ENCODE measurements at places on chromosomes 4 and X.

GRCh38 chr4:48254381-48255071, 15.1 kb downstream of the TEC start:
- DNase-seq = no peak

GRCh38 chr4:164926301-164926700, 49.3 kb downstream of the APELA start:
- no peak for DNase-seq

DNA sequence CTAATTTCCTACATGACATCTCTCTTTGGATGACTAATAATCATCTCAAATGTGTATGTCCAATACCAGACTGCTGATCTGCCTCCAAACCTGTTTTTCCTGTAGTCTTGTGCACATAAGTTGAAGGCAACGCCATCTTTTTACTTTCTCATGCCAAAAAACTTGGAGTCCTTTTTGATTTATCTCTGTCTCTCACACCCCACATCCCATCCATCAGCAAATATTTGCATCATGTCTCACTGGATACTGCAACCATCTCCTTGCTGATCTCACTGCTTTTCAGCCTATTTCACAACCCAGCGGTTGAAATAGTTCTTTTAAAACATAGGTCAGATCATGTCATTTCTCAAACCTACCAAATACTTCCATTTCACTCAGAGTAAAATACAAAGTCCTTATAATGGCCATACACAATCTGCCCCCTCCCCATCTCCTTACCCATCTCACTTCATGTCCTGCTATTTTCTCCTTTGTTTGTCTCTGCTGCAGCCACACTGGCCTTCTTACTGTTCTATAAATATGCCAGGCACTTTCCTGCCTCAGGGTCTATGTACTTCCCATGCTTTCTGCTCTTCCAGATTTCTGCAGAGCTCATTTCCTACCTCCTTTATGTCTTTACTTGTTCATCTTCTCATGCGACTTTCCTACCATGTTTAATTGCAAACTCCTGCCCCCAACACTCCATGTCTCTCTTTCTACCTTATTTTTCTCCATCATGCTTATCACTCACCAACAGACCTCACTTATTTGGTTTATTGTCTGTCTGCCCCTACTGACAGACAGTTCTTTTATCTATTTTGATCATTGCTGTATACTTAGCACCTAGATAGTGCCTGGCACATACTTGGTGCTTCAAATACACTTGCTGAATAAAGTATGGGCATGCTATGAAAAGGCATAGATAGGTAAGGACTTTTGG, 98.8 kb downstream of the ANXA3 start:
- DNase-seq = no peak

DNA sequence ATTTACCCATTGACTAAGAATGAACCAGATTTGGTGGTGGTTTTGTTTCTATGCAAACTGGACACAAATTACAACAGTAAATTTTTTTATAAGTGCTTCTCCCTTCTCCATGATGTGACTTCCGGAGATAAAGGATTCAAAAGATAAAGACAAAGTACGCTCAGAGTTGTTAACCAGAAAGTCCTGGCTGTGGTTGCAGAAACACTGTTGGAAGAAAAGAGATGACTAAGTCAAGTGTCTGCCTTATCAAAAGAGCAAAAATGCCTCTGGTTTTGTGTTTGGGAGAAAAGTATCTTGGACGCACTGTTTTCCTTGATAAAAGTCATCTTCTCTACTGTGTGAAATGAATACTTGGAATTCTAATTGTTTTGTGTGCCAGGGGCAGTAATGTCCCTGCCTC, 213.4 kb downstream of the GC start:
- DNase-seq = no peak

- peak; percentile 77 for DNase-seq
Observed at GRCh38 chr4:184417802-184418511, 56.4 kb downstream of the IRF2 start.

DNA sequence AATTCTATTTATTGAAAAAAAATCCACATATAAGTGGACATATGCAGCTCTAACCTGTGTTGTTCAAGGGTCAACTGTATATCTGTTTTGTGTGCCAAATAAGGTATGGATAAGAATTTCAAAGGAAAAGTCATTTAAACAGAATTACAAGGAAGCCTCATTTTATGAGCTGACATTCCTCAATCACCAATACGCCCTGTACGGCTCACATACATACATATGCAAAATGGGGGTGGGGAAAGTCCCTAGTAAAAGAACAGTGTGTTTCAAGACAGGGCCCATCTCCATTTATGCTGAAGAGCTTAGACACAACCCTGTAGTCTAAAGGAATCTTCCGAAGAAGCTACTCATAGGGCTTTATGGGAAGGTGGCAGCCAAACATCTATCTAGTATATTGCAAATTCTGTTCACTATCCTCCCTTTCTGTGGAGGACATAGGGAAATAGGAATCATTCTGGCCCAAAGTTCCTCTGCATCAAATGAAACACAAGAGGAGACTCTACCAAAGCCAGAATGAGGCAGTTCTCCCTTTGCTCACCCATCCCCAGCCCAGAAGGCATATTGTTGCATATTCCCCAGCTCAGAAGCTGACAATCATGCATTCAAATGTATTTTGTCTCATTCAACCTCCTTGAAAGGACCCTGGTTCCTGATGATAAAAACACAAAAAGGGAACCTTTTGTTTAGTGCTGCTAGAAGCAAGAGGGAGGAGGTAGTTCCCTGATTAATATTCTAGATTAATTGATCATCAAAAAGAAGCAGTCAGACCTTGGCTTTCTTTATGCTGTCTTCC, 13.7 kb upstream of the ZBTB33 start:
- DNase-seq = no peak

- no peak for DNase-seq
Observed at GRCh38 chr4:15413623-15414019, 14.2 kb upstream of the C1QTNF7 start.

- no peak for DNase-seq
Observed at GRCh38 chr4:76987153-76987591, 37.6 kb downstream of the SEPTIN11 start.

- DNase-seq = no peak
Observed at GRCh38 chrX:38275615-38276014, 51.7 kb downstream of the RPGR start.

DNA sequence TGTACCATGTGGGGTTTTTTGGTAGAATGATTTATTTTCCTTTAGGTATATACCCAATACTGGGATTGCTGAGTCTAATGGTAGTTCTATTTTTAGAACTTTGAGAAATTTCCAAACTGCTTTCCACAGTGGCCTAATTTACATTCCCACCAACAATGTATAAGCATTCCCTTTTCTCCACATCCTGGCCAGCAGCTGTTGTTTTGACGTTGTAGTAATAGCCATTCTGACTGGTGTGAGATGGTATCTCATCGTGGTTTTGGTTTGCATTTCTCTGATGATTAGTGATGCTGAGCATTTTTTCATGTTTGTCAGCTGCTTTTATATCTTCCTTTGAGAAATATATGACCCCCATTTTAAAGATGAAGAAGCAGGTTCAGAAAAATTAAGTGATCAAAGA, 153.7 kb downstream of the CBR4 start:
- DNase-seq = no peak

- no peak for DNase-seq
Observed at GRCh38 chrX:15680401-15680800, 15.8 kb upstream of the CLTRN start.

DNA sequence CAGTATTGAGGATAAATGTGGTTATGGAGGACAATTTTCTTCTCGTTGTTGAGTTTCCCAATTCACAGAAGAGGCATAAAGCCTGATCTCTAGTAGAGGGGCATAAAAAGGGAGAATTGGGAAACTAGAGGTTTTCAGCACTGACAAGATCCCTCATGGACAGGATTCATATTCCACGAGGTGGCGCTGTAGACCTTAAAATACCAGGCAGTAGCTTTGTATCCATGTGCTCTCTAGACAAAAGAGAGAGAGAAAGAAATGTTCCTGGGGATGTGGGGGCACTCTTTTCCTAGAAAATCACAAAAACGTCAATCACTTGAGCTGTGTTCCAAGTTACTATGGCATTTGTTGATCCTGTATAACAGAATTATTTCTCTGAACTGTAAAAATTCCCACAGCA, 128.3 kb downstream of the MAGEE1 start:
- no peak for DNase-seq

DNA sequence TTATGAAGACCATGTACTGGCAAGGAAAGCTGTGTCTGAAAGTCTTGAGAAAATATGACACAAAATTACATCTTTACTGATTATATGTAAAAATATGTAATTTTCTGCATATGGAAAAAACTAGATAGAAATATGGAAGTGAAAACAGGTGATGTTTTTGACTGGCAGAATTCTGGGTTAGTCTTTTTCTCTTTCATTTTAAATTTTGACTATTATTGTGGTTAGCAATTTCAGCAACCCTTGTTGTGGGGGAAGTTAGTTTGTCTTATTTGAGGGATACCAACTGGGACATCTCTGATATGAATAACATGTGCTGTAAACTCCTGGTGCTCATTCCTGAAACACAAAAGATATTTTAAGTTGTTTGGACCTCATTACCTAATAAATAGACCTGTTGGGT, 49.9 kb upstream of the CPEB2 start:
- no peak for DNase-seq

DNA sequence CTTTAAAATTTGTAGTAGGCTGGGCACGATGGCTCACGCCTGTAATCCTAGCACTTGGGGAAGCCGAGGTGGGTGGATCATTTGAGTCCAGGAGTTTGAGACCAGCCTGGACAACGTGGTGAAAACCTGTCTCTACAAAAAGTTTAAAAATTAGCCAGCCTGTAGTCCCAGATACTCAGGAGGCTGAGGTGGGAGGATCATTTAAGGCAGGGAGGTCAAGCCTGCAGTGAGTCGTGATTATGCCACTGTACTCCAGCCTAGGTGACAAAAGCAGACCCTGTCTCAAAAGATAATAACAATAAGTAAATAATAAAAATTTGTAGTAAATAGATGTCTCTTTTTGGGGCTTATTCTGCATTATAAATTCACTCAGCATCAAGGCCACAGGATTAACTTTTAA, 118.5 kb downstream of the IRF2 start:
- DNase-seq = no peak

DNA sequence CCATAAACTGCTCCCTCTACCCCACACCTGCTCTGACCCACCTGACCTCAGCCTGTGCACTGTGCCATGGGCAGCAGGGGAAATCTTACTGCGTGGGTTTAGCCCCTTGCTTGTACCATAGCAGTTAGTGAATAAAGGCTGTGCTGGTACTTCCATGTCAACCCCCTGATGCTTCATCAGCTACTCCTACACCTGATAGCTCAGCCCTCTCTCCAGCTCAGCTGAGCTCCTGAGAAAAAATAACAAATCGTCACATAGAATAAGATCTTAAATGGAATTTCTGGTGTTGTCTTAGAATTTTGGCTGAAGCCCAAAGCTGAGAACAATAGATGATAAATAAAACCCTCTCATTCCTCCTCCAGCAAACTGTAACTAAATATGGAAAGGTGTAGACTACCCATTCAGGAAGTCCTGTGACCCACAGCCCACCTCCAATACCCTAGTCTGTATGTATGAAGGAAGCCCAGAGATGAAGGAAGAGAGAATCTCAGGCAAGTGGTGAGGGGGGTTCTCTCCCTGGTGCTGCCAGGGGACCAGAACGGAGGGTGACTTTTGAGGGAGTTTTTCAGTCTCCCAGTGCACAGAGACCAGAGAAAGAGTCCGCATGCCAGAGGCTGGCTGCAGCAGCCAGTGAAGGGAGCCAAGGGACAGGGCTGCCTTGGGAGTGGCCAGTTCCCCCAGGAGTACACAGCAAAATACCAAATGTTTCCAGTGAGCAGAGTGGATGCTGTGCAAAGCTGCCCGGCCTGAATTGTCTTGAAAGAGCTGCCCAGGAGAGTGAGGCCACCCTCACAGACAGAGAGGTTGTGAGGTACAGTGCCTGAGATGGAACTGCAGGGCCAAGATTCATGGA, 227.3 kb downstream of the QDPR start:
- DNase-seq = no peak

DNA sequence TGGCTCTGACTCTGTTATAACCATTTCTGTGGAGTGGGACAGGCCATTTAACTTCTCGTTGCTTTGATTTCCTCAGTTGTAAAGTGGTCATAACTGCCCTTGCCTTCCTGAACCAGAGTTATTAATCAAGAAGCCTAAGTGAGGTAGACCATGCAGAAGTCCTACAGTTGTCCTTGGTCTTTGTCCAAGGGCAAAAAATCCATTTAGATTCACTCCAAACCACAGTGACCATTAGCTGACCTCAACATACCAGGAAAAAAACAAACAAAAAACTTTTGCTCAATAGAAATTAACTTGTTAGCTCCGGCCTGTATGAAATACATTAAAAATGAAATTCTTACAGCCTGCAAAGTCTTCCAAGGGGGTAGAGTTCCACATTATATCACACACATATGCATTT, 52.7 kb downstream of the TBC1D9 start:
- no peak for DNase-seq

- no peak for DNase-seq
Observed at GRCh38 chrX:22164770-22165388, 107.8 kb upstream of the CBLL2 start.

DNA sequence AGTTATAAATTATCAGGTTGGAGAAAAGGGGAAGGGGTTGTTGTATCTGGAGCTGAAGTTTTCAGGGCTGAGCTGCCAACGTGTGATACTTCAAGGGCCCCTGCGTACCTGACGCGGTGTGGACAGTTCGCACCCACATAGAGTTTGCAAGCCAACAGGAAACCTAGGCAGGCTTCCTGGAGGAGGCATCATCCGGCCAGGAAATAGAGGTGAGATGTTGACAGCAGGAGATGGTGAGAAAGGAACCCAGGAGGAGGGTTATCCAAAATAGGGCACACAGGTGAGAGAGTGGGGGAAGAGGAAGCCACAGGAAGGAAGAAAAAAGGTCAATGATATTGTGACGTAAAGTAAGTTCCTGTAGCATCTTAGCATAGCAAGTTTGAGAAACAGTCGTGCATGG, 127.2 kb downstream of the DHRSX start:
- DNase-seq = no peak

DNA sequence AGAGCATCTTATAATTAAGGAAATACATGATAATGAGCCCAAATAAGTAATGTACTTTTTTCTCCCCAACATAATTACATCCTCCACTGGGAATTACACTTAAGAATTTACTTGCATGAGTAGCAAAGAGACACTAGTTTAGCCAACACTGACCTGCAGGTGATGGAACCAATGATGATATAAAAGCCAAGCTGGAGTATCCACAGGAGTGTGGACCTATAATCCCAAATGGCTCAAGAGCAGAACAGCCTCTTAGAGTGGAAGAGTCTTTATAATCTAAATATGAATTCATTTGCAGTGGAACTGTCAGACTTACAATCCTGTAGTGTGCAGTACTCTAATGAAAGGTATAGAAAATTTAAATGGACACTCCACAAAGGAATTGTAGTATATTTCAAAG, 22.2 kb downstream of the WDR19 start:
- DNase-seq = no peak

- DNase-seq = no peak
Observed at GRCh38 chr4:7254736-7255487, 62.6 kb downstream of the SORCS2 start.

Measured in globus pallidus (tissue), 1 donor.